ENCODE measurements at places on chromosomes 1 and 21. TPM values are rescaled to one million over a fixed set of nuclear protein-coding genes. Genes with fewer than 3 reads are reported as not detected.

GRCh38 chr1:44151332-44151731, 9.9 kb upstream of the KLF18 start:
- no peak for DNase-seq

DNA sequence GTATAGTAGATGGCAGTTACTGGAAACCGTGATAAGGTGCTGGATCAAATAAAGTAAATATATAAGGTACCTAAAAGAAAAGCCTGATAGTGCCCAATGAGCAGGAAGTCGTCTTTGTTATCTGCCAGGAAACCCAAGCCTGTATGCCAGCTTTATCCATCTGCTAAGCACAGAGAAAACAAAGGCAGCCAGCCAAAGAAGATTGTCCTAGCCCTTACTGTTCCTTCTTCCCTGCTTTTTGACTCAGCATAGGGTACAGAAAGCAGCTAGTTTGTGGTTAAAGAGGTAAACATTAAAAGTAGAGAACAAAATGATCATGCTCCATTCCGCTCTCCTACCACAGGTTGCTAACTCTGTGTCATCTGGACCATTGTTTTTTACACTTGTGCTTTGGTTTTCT, 10.1 kb downstream of the KRTAP22-2 start:
- DNase-seq: no peak

GRCh38 chr1:234897390-234897749, 231.3 kb downstream of the TOMM20 start:
- no peak for DNase-seq

DNA sequence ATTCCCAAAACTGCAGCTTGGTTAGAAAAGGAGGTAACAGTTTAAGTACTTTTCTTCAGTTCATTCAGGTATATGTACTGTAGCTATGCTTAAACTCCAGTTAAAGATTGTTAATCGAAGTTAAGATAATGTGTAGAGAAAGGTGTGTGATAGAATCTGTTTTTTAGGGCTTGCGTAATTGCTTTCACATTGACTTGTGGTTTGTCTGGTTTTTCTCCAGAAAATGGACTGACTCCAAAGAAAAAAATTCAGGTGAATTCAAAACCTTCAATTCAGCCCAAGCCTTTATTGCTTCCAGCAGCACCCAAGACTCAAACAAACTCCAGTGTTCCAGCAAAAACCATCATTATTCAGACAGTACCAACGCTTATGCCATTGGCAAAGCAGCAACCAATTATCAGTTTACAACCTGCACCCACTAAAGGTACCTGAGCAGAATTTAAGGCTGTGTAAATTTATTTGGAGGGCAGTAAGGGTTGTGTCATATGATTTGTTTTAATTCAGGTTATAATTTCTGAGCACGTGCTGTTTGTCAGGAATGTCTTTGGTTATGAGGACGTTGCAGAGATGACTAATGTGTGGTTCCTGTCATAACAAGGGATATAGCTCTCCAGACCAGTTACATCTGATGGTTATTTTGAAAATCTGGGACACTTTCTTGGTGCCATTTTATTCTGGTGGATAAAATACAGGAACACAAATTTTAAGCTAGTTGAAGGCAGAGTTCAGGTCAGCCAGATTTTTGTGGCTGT, 26.0 kb downstream of the ATF6 start:
- DNase-seq: no peak

DNA sequence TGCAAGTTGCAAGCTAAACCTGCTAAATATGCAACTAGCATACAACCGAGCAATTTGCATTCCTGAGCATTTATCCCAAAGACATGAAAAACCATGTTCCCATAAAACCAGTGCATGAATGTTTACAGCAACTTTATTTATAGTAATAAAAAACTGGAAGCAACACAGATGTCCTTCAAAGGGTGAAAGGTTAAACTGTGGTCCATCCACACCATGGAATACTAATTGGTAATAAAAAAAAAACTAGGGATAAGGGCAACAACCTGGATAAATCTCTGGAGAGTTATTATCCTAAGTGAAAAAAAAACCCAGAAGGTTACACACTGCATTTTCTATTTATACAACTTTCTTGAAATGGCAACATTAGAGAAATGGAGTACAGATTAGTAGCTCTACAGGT, 474.1 kb downstream of the SMYD3 start:
- no peak for DNase-seq

DNA sequence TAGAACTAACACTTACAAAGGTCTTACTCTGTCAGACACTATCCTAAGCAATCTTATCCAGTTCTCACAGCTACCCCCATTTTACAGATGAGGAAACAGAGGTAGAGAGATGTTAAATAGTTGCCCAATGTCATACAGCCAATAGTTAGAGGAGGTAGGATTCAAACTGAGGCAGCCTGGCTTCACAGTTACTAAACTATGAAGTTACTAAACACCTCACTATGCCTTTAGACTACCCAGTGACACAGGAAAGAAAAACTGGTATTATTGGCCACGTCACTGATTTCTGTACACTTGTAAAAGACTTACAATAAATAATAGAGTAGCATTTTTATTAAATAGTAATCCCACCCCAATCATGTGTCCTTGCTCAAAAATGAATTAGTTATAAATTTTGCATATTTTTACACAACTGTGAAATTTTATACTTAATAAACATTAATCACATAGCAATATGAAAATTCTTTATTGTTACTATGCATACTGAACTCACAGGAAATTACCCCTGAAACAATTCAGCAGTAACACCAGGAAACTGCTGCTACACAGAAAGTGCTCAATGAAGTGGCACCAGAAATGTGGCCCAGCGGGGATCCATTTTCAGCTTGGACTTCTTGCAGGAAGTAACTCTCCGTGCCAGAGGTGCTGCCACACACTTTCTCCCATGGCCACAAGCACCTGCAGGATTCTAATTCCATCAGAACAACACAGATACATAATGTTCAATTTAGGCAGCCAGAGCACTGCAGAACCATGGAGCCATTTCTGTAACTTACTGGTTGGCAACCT, 69.4 kb downstream of the VAV3 start:
- no peak for DNase-seq

GRCh38 chr1:54546651-54547401, 1.2 kb upstream of the ACOT11 start:
- no peak for DNase-seq

DNA sequence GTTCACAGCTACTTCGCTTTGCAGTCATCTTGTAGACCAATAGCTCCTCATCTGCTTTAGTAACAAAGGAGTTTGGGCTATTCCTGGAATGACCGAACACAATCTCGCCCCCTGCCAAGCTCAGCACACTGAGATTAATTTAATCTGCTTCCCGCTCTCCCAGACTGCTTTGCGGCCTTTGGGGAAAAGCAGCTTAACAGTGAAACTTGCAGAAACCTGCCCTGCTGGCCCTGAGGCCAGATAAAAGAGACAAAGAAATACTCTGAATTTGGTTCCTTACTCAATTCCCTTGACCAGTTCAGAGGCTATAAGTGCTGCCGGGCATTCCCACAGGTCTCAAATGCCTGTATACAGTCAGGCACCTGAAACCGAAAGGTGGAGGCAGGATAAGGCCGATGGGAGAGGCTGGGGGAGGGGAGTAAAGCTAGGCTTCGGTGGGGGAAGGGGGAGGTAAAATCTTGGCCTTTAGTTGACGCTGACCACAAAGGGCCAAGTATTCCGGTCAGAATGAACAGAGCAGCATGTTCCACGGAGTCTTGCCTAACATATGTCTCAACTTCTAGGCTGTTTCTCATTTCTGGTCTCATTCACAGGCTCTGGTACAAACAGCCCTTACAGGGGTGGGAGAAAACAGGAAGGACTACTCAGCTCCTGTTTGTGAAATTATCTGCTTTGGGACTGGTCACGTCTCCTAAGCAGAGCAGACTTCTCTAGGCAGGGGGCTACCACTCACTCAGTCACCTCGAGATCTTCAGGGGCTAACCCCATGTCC, 17.7 kb upstream of the A3GALT2 start:
- DNase-seq: no peak

DNA sequence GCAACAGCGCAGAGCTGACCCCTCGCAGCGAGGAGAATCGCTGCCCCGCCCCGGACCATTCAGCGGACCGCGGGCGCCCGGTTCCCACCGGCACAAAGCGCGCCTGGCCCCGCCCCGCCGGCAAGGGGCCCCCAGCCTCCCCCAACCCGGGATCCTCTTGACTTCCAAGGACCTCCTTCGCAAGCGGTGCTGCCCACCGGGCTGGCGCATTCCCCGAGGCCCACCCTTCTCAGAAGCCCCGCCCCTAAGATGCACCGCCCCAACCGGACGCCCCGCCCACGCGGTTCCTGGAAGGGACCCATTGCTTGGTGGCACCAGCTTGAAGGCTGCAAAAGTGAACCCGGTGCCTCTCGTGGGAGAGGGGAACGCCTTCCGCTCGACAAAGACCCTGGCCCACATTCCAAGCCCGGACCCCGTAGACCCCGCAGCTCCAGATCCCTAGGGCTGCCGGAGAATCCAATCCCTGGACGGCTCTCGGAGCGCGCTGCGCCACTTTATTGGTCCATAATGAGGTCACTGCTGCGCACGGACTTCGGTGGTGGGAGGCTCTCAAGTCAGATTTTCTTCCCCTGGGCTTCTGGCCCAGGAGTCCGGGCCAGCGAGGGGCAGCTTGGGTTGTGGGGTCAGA, 2.0 kb downstream of the HES3 start:
- no peak for DNase-seq

DNA sequence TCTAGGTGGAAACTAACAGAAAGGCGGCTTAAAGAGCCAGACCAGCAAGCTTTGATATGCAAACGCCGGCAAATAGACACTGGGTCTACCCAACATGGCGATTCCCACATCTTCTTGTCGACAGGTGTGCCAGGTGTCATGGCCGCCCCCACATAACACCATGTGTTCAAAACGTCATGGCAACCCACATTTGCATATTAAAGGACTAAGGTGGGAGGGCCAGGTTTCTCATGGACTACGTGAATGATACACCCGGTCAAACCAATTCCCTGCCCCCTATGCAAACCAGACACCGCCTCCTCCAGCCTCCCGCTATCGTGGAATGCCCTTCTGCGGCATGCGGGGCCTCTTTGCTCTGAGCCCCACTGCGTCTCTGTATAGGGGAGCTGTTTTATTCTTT, 41.3 kb downstream of the ICOSLG start:
- no peak for DNase-seq

DNA sequence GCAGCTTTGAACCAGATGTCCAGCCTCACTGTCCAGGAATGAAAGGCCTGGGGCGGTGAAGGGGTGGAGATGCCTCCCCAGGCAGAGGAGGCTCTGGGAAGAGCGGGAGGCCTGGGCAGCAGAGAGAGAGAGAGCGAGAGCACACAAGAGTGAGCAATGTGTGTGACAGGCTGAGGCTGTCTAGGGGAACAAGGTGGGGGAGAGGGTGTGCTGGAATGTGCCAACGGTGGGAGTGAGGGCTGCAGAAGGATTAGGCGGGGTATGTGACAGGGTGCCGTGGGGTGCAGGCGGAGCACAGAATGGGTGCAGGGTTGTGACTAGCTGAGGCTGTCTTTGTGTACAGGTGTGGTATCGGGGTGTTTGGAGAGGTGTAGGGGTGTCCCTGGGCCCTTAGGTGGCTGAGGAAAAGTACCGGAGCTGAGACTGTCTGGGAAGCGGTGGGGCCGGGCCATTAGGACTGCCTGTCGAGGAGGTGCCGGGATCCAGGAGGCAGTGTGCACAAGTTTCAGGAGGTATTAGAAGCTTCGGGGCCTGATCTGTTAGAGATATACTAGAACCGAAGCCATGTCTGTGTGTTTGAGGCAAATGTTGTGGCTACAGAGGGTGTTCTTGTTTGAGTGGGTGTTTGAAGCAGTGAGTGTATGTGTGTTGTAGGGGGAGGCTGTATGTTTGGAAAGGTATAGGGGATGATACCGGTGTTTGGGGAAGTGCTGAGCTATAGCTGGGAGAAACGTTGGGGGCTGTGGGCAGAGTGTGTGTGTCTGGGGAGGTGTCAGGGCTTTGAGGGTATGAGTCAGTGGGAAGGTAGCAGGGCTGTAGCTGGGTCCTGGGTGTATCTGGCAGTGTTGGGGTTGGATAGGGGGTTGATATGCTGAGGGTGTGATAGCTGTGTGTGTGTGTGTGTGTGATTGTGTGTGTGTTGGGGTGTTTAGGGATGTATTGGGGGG, 9.1 kb downstream of the AHDC1 start:
- DNase-seq: no peak

- no peak for DNase-seq
These were observed 141.4 kb upstream of the ARHGEF16 start for GRCh38 chr1:3312898-3313575.

DNA sequence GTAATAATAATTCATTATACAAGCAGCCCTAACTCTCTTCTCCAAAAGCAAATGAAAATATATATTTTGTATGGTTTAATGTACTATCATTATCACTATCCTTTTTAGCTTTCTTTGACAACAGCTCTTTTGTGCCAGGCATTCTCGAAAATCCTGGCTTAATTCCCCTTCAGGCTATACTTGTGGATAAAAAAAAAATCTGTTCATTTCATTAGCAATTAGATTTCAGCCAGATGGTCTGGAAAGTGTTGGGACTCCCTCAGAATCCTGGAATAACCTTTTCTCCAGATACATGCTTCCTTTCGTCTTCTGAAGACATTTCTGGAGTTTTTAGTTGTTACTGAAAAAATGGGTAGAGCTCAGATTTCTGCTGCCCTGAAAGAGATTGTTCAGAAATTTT, 83.4 kb upstream of the PLPPR4 start:
- no peak for DNase-seq

DNA sequence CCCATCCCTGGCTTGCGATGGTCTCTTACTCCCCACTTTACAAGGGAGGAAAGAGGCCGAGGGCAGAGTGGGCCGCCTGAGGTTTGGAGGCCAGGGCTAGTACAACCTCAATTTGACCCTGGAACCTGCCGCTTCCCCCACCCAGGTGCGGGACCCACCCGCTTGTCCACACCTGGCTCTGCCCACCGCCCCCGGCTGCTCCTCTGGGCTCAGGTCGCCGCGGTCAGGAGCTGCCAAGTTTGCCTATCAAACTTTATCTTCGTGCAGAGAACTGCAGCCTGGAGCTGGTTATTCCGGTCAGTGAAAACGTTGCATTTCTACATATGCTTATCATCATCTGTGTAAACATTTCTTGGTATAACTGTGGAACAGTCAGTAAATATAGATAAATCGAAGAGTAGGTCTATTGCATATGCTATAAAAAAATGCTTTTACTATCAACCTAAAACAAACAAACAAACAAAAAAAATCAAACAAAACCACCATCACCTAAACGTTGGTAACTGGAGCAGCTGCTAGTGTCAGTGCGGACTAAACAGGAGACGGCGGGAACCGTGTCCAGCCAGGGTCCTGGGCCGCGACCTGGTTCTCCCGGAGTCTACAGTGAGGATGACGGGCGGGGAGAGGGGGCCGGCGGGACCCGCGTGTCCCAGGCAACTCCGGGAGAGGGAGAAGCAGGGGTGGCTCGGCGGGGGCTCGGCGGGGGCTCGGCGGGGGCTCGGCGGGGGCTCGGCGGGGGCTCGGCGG, 906 bp upstream of the ADARB1 start:
- DNase-seq: no peak

- no peak for DNase-seq
These were observed 1.3 kb downstream of the TOR1AIP2 start for GRCh38 chr1:179876300-179876715.

Gene TESK2
- total RNA-seq: 7.5 TPM

Gene SPAG17
- total RNA-seq: not detected

Gene FCRL6
- 0.55 TPM for total RNA-seq

Gene TMIGD3
- not detected for total RNA-seq

Gene SRSF4
- 86.8 TPM for total RNA-seq

Gene MPZ
- total RNA-seq: 11.9 TPM

Gene RAB3B
- total RNA-seq: 0.06 TPM

Gene SWT1
- total RNA-seq: 9.7 TPM

Gene JAM2
- total RNA-seq: 0.67 TPM

Gene KDF1
- total RNA-seq: 2.2 TPM
